AG04450 (cell line): ENCODE measurements at places on chromosomes 2 and 18. TPM values are rescaled to one million over a fixed set of nuclear protein-coding genes. Genes with fewer than 3 reads are reported as not detected.

DNA sequence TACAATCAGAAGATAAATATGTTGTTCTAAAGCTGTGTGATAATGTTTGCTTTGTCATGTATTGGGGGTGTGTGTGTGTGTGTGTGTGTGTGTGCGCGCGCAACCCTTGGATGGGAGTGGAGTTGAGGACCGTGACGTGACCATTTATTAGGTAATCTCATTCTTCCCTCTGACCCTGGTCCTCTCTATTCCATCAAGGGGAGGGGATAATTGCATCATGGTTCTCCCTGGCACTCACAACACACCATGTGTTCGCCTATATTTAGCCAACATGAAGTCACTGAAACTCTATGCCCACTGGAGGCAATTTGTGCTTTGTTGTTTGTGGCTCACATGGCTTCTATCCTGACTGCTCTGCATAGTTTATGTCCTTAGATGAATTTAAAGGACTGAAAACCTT, 79.8 kb upstream of the LRPPRC start:
- no peak for DNase-seq

DNA sequence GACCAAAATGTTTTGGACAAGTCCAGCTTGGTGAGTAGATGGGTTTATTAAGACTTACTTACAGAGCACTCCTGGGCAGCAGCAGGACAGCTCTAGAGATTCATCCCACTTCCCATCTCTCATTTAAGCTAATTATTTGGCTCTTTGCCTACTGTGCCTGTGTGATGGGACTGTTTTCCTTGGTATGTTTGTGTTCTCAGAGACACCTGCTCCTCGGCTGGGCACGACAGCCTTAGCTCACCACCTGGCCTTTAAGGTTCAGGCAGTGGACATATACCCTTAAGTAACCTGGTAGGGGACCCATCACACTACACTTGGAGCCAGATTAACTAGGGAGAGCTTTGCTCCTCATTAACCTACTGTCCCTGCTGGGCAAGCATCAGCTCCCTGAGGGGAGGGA, 41.7 kb upstream of the EFEMP1 start:
- DNase-seq, result no peak

The FHL2 gene
- 497 and 555 TPM in 2 replicates for polyA plus RNA-seq

- DNase-seq, result no peak
These were observed 257.6 kb upstream of the RAB6C start for GRCh38 chr2:129721846-129722245.

The NAT8 gene
- polyA plus RNA-seq, result not detected in 2 replicates

- no peak for DNase-seq
These were observed 155.1 kb upstream of the LMAN1 start for GRCh38 chr18:59514203-59514602.

DNA sequence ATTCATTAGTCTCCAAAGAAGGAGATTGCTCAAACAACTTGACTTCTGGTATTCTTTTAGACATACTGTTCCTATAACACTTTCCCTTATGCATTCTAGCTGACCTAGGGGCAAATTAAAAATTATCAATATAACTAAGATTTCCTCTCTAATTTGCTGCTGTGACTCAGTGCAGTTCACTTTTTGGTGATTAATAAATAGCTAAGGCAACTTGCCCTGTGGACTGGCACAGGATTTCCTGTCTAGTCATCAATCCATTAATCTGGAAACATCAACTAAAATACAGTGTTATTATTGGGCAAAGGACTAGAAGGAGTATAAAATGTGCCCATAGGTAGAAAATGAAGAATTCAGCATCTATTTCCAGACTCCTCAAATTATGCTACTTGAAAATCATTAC, 83.5 kb upstream of the SERPINE2 start:
- no peak for DNase-seq

The KIF1A gene
- not detected in 2 replicates for polyA plus RNA-seq

GRCh38 chr2:45821558-45822271, 170.2 kb downstream of the PRKCE start:
- no peak for DNase-seq

The IL1B gene
- polyA plus RNA-seq, result 2.3 and 2.4 TPM in 2 replicates

DNA sequence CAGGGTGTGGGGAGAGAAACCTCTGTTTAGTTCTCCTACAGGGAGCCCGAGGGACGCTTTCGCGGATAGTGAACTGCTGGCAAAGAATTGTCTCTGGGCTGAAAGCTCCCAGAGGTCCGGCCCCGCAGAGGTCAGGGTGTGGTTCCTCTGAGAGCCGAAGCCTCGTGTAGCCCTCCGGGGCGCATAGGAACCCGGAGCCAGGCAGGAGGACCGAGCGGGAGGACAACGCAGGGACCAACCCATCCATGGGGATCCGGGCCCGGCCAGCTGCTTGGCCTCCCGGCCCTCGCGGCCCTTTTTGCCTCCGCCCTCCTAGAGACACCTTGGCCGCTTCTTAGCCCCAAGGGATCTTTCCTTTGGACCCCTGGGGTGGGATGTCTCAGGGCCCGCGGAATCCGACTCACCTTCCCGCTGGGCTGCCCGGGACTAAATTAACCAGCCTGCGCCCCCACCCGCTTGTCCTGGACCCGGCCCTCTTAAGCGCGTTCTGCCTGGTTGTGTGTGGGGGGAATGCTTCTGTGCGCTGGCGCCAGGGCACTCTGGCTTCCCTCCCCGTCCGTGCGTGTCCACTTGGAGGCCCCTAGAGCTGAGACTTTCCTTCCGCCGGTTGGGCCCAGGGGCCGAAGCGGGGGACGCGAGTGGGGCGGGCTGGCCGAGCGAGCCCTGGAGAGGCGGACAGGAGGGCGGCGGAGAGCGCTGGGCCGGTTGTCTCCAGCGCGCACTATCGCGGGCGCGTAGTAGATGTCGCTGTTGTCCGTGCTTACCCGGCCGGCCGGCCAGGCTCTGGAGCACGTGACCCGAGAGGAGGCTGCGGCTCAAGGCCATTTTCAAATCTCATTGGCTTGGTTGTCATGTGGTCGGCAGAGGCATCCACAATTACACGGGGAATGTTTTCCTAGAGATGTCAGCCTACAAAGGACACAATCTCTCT, at the start of gene HOXD10:
HOXD10 (plus strand) TSS at position 896 of the 931 bp plus-strand sequence. CDS start 56 bp downstream, outside the sequence.
- DNase-seq, result no peak

GRCh38 chr18:39886136-39886535, 2068.9 kb upstream of the PIK3C3 start:
- no peak for DNase-seq

The LIMS3 gene
- 3.3 and 3.7 TPM in 2 replicates for polyA plus RNA-seq

DNA sequence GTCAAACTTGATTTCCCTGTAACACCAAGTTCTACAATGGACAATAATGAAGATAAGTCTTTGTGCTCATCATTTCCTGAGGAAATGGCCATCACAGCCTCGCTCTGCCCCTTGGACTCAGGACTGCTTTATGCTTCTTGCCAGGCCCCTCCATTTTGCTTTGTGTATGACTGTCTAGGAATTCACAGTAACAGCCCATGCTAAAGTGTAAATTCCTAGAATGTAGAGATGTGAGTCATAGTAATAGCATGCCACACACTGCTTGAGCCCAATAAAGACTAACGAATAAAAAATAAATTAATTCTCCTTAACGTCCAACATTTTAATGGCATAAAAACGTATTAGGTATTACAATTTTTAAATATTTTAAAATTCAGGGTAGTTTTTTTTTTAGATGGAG, 226.5 kb downstream of the PID1 start:
- DNase-seq, result no peak

The MYCN gene
- not detected in 2 replicates for polyA plus RNA-seq

DNA sequence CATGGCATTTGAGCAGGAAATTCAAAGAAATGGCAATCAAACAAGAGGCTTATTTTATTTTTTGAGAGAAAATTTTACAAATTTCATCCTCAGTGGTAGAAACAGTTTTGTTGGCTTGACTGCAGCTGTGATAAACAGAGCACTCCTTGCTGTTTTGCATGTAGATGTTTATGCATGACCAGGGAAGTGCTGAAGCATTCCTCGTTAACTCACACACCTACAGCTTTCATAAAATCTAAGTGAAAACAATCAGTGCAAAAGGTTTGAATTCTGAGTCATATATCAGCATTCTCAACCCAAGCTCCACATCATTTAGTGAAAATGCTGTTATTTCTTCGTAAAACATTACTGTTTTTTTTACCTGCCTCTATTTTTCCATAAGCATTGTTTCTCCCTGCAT, 146.6 kb upstream of the CCDC68 start:
- no peak for DNase-seq

The TTC39C gene
- 18.6 and 24.3 TPM in 2 replicates for polyA plus RNA-seq

GRCh38 chr2:181515719-181516118, 58.5 kb downstream of the ITGA4 start:
- DNase-seq, result no peak

DNA sequence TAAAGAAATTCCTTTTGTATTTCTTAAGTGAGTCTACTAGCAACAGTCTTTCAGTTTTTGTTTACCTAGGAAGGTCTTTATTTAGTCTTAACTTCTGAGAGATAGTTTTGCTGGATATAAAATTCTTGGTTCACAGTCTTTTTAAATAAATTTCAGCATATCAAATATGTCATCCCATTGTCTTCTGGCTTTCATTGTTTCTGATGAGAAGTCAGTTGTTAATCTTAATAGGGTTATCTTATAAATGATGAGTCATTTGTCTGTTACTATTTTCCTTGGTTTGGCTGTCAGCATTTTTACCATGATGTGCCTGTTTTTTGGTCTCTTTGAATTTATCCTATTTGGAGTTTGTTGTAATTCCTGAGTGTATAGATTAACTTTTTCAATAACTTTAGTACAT, 129.3 kb downstream of the FAM210A start:
- no peak for DNase-seq

- no peak for DNase-seq
These were observed 3.6 kb upstream of the ST3GAL5 start for GRCh38 chr2:85892216-85892944.

GRCh38 chr18:78507217-78507616, 472.4 kb upstream of the SALL3 start:
- DNase-seq, result no peak

- DNase-seq, result no peak
These were observed 38.3 kb upstream of the ASB18 start for GRCh38 chr2:236302555-236302954.

The CXCR1 gene
- not detected in 2 replicates for polyA plus RNA-seq

DNA sequence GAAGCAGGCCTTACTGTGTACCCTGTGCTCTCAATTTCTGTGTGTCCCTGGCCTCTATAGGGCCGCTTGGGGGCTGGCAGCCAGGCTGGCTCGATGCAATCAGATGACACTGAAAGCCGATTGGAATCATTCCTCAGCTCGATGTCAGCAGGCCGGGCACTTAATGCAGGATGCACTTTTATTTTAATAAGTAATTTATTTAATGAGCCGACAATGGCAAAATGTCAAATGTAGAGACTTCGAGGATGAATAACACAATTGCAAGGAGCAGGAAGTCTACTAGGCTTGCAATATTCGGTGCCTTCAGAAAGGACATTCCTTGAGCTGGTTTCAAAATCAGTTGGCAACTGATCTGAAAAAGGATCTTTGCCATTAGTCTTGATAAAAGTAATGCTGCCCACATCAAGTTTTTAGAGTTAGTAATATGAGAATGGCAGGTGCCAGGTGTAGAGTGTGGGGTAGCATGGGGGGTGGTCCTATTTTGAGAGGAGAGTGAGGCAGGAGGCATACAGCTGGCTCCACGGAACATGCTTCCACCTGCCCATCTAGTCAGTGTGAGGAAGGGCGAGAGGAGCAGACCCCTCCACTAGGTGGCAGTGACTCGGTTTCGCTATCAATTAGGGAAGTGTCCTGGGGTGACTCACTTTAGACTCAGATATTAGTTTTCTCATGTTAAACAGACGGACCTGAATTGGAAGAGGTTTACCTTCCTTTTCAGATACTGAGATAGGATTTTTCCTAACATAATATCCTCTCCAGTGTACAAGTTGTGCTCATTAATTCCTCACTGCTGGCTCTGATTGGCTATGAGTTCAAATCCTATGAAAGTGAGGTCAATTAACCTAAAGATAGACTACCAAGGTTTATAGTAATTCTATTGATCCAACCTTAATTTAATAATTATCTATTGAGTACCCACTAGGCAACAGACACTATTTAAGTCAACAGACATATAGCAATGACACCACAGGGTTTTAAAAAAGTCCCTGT, 80.9 kb downstream of the NABP1 start:
- no peak for DNase-seq

The AMER3 gene
- not detected in 2 replicates for polyA plus RNA-seq

DNA sequence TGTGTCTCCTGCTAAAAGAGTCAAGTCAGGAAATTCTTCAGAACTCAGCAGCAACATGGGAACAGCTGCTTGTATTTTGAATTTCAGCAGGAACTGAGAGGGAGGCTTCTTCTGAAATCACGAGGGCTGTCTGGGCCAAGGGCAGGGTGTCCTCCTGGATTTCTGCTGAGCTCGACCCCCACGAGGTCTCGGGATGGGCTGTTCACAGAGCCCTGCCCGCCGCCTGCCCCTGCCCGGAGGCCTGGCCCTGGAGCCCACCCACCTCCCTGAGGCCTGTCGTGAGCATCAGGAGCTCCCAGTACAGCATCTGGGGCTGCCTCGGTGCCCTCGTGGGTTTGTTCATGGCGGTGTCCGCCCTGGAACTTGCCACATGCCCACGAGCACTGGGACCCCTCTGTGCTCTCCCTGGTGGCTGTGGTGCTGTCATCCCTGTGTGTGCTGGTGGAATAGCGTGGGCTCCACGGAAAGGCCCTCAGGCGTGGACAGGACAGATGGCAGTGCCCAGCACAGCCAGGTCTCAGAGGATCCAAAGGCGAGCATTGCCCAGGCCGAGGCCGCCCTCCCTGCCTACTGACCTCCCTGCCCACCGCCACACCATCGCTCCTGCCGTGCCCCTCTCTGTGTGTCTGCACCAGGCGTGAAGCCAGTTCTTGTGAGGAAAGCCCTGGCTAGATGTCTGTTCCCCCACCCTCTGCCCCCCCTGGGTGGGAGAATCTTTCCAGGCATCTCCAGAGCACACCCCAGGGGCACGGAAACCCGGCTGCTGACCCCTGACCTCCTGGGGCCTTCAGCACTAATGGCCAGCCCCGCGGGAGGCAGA, 25.9 kb downstream of the RAMP1 start:
- DNase-seq, result no peak

DNA sequence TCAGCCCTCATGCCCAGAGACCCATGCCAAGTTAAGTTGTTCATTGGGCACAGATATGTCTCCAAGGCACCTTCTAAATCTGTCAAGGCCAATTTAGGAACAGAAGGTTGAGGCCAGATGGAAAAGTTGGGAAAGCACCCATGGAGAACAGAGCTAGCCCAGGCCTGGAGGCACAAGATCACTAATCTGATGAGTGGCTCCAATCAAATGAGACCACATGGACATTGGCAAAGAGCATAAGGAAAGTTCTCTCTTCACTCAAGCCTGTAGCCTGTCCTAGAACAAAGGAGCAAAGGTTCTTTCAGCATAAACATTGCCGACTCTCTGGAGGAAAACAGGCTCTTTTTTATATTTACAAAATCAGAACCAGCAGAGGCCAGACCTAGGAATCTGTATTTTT, 154.8 kb downstream of the RNF152 start:
- no peak for DNase-seq

DNA sequence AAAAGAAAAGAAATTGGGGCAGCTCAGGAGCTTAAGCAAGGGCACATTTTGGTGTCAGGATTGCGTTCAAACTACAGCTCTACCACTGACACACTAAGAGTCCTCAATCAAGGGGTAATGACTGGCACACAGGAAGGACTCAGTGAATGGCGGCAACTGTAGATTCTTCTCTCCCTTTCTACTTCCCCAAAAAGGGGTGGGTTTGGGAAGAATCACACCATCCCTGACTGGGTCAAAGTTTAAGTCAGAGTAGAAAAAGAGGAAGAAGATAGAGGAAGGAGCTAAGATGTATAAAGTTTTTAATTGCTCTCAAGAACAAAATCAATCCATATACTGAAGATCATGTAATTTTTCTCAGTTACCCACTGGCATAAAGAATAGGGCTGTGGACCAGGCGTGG, 2.6 kb downstream of the NLRC4 start:
- no peak for DNase-seq

- no peak for DNase-seq
These were observed 191.2 kb upstream of the CDH19 start for GRCh38 chr18:66795051-66795450.

GRCh38 chr2:182049372-182050148, 63.9 kb downstream of the PPP1R1C start:
- no peak for DNase-seq
